ENCODE measurements at places on chromosomes 12 and 14.

DNA sequence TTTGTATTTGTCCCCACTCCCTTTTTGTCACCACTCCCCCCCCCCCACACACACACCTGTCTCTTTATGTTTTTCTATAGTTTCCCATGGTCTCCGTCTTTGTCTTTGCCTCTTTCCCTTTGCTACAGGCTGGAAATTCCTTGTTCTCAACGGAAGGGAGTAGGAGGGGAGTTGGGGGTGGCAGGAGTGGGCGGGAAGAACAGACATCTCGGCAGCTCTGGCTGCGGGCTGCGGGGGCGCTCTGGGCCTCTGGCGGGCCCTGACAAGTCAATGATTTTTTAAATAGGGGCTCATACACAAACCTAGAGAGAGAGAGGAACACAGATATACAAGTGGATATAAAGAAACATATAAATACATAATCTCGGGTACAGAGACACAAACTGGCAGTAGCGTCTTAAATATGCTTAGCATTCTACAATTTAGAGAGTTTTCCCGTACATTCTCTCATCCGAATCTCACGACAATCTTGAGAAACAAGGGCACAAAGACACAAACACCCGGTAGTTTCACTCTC lies 2.4 kb upstream of the NAB2 start:
- peak; percentile 51 for DNase-seq

DNA sequence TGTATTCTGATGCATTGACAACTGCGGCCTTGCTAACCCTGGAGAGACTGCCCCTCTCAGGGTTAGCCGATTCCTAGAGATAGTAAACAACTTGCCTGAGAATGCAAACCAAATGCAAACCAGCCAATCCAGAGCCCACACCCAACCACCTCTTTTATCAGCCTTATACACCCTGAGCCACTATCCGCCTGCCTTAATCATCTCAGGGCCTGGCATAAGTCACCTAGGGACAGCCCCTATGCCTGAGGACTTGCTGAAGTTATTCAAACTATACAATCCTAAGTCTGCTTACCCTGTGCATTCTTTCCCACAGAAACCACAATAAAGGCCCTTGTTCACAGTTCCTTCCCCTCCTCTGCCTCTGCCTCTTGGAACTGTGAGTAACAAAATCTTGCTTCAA lies 177.2 kb downstream of the KCNA5 start:
- no peak for DNase-seq

- DNase-seq: no peak
Measured at GRCh38 chr14:63616015-63616414, 25.7 kb downstream of the WDR89 start.

- no peak for DNase-seq
Measured at GRCh38 chr12:99020871-99021270, 375.8 kb downstream of the APAF1 start.

DNA sequence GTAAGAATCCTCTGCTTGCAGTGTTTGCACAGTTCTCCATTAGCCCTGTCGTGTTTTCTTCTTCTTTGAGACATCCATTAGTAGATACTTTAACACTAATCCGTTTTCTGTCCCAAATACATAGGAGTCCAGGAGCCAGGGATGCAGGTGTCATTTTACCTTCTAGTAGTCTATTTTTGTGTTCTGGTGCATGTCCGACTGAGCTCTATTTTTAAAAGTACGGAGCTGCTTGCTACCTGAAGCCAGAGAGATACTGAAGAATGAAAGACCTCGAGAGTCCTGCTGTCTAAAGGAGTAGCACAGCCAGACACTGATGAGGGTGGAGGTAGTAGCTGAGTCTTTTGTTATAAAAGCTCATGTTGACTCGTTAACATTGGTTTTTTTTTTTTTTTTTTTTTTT lies 31.7 kb downstream of the PDE3A start:
- DNase-seq: no peak

DNA sequence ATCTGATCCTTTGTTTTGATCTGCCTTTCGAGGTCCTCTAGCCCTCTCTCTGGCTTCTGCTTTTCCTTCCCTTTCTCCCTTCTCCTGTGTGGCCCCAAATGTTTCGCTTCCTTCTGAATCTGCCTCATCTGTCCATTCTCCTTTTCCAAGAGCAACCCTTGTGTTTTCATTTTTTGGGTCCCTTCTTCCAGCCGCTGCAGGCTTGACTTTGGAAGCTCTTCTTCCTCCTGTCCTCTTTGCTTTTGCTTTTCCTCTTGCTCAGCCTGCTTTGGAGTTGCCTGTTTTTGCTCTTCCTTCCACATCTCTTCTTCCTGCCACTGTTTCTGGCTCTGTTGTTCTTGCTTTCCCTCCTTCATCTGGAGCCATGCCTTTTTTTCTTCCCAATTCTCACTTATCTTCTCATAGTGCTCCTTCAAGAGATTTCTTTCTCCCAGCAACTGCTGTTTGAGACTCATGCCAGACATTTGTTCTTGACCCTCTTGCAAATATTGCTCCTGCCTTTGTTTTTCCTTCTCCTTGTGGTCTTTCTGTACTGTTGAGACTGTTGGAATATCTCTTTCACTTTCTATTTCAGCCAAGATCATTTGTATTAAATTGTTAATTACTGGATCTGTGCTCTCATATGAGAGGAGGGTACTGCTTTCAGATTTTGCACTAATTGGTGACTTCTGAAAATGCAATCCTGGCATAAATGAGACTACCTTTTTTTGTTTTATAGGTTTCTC lies 42.4 kb downstream of the FAM186A start:
- no peak for DNase-seq

DNA sequence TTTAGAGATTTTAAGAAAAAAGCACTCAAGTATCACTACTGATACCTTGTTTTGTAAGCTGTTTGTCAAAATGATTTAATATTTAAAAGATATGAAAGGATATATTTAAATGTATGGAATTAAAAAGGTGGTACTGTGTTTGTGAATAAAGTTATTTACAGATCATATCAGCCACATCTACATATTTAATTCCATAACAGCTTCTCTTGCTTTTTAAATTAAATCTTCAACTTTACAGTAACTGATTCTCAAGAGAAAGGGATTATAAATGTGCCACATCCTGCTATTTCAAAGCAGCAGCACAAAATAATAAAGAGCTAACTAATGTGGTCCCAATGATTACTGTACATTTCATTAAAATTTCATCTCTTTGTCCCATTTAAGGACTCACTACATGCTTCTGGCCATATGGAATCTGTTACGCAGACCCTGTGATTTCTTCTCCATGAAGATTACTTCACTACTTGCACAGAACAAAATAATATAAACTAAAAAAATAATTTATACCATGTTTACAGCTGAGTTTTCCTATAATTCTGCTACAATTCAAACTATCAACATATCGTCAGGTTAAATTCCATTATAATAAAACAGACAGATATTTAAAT lies 117.8 kb downstream of the MED13L start:
- no peak for DNase-seq

DNA sequence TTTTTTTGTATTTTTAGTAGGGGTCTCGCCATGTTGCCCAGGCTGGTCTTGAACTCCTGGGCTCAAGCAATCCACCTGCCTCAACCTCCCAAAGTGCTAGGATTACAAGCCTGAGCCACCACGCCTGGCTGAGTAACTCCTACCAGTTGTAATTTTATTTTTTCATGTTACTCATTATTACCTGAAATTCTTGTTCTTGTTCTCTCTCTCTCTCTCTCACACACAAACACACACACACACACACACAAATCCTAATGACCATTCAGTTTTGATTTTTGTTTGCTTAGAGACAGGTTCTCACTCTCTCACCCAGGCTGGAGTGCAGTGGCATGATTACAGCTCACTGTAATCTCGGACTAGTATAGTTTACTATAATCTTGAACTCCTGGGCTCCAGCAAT lies 30.2 kb downstream of the DNAL1 start:
- DNase-seq: no peak

DNA sequence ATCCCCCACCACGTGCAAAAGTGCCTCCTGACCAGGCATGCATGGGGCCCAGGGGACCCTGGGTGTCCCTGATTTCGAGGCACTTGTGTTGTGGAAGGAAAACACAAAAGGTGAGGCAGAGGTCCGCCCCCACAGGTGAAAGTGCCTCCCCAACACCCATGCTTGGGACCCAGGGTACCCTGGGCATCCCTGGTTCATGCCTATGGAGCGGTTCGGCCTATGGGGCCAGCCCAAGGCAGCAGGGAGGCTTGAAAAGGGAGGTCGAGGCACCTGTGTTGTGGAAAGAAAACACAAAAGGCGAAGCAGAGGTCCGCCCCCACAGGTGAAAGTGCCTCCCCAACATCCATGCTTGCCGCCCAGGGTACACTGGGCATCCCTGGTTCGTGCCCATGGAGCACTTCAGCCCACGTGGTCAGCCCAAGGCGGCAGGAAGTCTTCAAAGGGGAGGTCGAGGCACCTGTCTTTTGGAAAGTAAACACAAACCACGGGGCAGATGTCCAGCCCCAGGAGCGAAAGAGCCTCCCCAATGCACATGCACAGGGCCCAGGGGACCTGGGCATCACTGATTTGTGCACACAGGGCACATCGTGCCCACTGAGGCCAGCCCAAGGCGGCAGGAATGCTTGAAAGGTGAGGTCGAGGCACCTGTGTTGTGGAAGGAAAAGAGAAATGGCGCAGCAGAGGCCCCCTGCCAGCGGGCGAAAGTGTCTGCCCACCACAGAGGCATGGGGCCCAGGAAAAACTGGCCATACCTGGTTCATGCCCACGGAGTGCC lies 375.5 kb downstream of the ALG10 start:
- no peak for DNase-seq

- DNase-seq: no peak
Measured at GRCh38 chr12:50571786-50572185, 67.0 kb downstream of the DIP2B start.
